ENCODE measurements at places on chromosomes 11 and 22.

DNA sequence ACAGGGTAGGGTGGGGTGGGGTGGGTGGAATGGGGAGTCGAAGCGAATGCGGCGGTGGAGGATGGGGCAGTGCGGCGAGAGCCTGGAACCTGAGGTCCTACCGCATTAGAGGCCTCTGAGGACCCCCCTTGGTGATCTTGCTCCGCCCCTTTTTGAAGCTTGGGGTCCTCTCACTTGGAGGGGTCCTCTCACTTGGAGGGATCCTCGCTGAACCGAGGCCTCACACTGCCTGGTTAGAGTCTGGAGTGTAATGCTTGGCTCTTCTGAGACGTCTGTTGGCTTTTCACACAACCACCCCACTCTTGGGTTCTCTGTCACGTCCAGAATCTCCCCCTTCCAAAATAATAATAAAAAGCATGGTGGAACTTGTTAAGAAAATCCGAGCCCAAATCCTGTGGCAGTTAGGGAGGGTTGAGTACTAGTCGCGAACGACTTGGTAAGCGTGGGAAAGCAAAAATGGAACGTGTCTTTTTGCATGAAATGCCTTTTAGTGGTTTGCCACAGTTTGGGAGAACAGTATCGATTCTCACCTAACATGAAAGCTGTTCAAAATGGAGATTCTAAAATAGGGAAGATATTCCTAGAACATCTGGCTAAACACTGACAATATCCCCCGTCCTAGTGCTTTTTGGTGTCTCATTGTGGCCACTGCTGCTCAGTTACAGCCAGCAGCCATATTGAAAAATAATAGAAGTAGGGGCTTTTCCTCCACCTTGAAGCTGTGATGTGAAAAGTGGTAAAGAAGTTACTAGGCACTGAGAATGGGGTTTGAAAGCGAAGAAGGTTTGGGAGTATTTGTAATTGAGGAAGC is 822 bp downstream of the RBX1 start:
- no peak for DNase-seq

DNA sequence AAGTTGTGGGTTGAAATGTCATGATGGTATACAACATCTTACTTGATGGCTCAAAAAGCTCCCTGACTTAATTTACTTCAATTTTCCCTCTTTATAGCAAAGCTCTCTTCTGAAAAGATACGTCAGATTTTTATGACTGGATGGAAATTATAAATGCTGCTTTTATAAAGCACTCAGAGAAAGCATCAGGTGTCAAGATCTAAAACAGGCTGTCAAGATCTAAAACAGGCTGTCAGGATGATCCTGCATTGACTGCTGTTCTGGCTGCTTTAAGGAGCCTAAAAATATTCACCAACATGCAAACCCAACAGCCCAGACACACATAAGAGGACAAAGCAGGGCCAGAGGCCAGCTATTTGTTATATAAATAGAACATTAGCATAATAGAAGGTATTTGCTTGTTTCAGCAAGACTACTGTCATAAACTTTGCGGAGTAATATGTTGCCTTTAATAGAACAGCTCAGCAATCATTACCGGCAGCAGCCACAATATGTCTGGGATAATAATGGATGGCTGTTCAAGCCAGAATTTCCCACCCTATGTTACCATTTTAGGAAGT is 77.3 kb upstream of the ANO5 start:
- no peak for DNase-seq

GRCh38 chr11:36363361-36364268 is 67.5 kb downstream of the PRR5L start:
- DNase-seq = no peak

DNA sequence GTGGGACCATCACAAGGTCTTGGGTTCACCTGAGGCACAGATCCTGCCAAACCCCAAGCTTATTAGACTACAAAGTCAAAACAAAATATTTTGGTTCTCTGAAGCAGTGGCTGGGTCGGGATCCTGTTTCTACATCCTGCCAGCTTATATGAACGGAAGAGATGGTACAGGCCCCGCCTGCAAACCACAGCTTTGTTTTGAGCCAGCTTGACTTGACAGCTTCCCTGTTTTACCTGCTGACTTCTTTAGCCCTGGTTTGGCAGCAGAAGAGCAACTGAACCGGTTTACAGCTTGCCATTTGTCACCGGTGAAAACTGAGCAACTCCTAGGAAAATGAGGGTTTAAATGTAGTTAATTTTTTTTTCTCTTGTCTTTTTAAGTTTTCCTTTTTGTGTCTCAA is 11.4 kb downstream of the PACS1 start:
- DNase-seq = no peak

- DNase-seq = peak; percentile 18
Measured at GRCh38 chr11:10650630-10651029, 42.9 kb downstream of the IRAG1 start.

DNA sequence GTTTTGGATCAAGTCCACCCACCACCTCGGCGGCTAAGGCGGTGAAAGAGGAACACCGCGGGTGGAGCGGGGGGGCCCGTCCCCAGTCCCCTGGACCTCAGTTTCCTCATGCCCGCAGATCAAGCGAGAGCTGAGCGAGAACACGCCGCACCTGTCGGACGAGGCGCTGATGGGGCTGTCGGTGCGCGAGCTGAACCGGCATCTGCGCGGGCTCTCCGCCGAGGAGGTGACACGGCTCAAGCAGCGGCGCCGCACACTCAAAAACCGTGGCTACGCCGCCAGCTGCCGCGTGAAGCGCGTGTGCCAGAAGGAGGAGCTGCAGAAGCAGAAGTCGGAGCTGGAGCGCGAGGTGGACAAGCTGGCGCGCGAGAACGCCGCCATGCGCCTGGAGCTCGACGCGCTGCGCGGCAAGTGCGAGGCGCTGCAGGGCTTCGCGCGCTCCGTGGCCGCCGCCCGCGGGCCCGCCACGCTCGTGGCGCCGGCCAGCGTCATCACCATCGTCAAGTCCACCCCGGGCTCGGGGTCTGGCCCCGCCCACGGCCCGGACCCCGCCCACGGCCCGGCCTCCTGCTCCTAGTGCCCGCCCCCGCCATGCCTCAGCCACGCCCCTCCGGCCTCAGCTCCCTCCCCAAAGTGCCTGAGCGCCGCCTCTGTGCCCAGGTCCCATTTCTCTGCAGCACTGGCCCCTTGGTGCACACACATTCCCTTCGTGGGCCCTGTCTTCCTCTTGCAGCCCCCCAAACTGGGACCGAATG is 12.7 kb downstream of the MAFF start:
- peak; percentile 86 for DNase-seq

DNA sequence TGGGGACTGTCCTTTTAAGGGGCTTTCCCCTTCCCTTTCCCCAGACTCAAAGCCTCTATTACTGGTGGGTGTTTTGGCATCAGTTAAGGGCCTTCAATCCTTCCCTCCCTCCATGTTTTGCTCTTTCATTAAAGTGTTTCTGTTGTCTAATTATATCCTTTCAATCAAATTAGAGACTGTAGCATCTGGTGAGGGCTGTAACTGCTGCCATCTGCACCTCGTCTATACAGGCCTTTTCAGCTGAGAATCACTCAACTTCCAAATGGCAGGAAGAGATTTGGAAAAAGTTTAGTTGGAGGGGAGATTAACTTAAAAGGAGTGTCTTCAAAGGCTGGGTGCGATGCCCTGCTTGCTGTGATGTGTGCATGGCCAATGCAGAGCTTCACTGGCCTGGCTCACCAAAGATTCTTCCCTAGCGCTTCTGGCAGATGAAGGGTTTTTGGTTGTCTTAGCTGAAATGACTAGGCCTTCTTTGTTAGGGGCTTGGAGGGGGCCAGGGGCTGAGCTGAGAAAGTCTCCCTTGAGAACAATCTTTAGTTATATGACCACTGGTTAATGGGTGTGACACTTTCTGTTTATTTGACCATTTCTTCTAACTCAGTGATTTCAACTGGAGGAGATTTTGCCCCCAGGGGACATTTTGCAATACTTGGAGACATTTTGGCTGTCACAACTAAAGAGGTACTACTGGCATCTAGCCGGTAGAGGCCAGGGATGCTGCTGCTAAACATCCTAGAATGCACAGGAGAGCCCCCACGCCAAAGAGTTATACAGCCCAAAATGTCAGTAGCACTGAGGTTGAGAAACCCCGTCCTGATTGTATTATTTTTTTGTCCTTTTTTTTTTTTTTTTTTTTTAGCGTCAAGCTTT is 7.5 kb downstream of the KREMEN1 start:
- no peak for DNase-seq

DNA sequence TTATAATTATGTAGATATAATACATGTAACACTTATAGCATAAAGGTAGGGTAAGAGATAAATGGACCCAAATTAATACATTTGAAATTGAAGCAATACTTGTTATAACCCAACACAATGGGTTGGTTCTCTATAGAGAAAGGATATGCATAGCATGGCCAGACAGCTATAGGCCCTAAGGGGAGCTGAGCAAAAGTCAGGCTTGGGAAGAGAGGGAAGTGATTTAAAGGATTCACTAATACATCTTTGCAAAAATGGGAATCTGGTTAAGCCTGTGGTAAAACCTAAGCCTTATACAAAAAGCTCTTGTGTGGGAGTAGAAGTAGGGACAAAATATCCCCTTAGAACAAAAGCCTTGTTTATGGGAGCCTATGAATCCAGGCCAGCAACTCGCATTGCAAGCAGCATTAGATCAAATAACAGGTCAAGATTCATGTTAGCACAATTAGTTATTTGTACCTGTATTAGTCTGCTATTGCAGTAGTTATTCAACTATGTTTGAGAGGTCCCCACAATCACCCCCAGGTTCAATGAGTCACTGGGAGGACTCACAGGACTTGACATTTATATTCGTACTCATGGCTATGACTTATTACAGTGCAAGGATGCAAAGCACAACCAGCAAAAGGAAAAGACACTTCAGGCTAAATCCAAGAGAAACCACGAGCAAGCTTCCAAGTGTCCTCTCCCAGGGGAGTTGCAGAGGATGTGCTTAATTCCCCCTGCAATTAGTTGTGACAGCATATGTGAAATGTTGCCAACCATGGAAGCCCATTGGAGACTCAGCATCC is 144.7 kb upstream of the LMO1 start:
- DNase-seq = no peak

GRCh38 chr11:43789700-43790443 is 90.8 kb upstream of the ALKBH3 start:
- DNase-seq = no peak

GRCh38 chr11:112453601-112454577 is 193.2 kb upstream of the PLET1 start:
- DNase-seq = no peak

DNA sequence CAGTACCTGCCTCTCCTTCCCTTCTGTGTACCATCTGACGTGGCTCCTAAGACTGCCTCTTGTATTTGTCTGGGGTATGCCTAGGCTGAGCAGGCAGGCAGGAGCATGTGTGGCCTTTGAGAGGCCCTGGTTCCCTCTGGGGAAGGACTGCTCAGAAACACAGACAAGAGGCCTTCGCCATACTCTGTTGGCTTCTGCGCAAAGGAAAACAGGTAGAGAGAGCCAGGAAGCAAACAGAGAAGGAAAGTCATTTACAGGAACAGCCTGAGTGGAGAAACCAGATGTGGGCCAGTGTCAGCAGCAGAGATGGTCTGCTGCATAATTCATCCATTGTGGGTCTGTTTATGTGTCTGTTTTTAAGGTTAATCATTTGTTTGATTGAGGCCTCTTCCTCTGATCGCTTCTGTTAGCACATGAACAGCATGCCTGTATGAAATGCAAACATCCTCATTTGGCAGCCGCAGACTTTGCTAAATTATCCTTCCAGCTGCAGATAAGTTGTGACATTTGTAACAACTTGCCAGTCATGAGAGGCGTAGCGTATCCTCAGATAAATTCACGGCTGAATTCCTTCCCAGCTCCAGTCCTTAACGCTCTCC is 119.4 kb downstream of the GALNT18 start:
- peak; percentile 76 for DNase-seq

GRCh38 chr11:4508886-4509285 is 26.4 kb downstream of the OR52K1 start:
- DNase-seq = no peak

DNA sequence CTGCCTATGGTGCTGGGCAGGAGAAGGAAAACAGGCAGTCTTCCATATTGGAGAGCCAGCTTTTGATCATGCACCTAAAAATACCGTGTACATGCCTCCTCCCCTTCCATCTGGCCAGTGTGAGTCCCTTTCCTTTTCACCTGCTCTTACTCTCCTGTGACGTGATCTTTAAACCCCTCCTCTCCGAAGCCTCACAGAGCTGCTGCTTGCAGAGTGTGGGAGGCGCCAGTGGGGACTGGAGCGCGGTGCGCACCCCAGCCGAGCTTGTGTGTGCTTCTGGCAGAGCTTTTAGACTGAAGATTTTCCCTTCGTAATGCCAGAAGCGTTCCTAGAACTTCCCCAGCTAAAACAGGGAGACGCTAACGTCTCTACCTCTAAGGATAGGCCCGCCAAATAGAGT is 29.8 kb downstream of the MUC6 start:
- no peak for DNase-seq

DNA sequence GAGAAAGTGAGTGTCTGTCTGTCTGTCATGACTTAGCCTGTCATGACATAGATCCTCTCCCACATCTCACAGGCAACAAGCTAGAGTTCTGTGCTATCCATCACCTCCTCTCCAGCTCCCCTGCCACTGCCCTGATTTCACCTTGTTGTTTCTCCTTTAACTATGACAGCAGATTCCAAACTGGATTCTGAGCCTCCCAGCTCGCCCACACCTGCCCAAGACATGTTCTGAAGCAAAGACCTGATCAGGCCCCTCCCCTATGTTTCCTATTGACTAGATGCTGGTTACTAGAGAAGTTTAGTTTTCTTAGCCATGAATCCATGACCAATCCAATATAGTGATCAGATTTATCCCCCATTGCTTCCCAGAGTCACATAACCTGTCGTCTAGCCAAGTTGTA is 15.4 kb downstream of the PRSS23 start:
- DNase-seq = no peak

DNA sequence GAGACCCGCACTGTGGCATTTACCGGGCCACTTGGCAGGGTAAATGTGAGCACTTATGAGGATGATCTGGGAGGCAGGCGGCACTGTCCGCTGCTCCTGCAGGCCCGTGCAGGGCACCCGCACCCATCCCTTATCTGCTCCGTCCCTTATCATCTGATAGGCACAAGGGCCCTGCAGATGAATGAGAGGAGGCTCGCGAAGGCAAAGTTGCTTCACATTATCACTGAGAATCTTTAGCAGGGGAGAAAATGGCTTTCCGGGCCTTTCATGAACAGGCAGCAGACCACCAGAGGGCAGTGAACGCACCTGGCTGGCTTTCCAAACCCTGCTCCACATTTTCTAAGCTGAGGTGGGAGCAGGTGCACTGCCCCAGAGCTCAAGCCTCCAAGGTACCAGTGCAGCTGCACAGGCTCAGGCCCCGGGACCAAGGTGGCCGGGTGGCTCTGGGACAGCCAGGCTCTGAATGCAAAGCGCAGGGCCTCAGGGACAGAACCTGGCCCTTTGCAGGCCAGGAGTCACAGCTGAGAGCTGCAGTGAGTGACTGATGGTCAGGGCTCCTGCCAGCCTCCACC is 165.6 kb downstream of the SHANK2 start:
- DNase-seq = peak; percentile 44

GRCh38 chr11:59192446-59193020 is 20.2 kb downstream of the MPEG1 start:
- no peak for DNase-seq

Data from left hindlimb (tissue), 1 donor.